ENCODE measurements at places on chromosomes 3 and 15.

DNA sequence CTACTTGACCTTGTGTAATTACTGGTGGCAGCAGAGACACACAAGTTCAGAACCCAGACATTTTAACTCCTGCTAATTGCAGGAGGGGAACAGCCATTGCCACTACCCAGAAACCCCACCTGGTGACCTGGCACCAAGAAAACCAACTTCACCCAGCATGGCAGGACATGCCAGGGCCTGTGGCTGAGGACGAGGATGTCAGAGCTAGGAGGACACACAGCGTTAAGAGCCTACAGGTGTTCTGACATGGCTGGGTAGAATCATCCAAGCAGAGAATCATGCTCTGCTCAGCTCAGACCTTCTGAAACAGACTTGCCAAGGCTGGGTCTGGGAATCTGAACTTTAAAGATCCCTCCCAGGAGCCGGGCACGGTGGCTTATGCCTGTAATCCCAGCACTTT lies 11.7 kb upstream of the SPATA12 start:
- DNase-seq, result no peak

- DNase-seq, result no peak
Observed at GRCh38 chr15:67685008-67685599, 140.2 kb upstream of the SKOR1 start.

DNA sequence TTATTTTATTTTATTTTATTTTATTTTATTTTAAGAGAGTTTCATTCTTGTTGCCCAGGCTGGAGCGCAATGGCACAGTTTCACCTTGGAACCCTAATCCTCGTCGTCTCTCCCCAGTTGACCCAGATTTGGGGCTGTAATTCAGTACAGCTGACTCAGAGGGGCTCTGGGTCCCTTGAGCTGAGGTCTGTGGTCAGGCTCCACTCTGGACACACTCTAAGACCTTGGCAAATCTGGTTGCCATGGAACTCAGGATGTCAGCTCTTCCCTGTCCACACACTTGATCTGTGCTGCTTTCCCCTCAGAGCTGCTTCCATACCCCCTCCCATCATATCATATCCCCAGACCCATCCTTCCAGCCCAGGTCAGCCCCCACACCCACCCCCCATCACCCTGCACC lies 675 bp upstream of the CYP11A1 start:
- no peak for DNase-seq

DNA sequence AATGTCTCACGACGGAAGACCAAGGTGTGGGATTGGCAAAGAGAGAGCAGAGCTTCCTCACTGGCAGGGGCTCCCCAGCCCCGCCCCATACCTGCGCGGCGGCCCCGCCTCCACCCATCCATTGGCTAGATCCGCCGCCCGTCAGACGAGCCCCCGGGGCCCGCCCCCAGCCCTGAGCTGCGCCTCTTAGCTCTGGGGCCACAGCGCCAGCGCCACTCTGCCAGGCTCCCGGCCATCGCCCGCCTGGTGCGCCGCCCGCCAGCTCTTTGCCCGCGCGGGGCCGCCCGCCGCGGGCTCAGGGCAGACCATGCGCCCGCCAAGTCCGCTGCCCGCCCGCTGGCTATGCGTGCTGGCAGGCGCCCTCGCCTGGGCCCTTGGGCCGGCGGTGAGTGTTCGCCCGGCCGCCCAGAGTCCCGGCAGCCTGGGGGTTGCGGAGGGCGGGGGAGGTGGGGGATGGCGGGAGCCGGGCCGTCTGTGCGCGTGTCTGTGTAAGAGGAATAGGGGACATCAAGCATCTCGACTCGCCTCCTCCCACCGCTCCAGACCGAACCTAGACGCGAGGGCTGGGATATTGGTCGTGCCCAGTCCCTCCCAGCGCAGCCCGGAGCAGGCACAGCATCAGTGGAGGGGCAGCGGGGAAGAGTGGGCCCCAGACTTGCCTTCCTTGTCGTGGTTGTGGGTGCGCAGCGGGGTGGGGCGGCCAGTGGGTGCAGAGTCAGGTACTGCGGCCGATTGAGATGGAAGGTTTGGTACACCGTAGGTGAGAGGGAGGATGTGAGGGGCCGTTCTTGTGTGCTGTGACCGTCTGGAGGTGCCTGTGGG lies at the start of gene VIPR1:
Gene VIPR1, plus strand, starts transcription at position 215 of the 822 bp plus-strand sequence. Its CDS starts 93 bp downstream, at position 308.
- peak; percentile 74 for DNase-seq

DNA sequence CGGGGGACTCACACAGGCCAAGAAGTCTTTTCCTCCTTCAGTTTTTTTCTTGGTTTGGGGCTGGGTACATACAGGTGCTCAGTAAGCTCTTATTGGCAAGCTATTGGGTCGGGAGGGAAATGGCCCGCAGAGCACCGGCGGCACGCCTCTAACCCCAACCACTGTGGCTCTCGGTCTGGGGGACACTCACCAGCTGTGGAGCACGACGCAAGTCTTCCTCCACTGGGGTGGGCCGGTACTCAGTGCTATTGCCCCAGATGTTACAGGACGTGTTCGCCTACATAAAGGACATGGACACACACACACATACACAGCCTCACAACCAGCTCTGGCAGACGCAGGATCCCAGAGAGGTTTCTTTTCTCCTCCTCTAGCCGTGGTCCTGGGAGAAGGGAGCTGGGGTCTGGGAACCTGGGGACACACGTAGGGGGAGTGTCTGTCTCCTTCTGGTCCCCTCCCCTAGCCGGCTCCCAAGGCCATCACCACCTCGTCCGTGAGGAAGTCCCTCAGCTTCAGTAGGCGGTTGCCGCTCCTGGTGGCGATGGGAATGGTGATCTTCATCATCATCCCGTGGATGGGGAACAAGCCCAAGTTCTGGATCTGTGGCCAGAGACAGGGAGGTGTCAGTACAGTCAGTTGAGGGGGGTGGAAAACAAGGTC lies 33.4 kb downstream of the FEM1B start:
- DNase-seq, result no peak

DNA sequence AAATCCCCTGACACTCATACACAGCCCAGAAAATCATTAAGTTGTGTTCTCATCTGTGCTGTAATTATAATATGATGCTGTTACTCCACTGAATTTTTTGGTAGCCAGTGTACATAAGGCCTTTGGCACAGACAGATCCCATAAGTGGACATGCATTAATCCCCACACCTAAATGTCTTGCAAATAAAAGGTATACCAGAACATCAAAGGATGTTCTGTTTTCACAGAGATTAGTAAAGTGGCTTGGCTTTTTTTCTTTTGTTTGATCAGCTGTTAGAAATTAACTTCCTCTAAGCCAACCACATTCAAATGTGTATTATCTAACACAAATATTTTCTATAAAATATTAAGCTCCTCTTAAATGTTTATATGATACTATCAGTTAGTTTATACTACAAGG lies 2.7 kb downstream of the SST start:
- no peak for DNase-seq

GRCh38 chr3:6962801-6963200 lies 101.9 kb downstream of the GRM7 start:
- DNase-seq, result no peak

DNA sequence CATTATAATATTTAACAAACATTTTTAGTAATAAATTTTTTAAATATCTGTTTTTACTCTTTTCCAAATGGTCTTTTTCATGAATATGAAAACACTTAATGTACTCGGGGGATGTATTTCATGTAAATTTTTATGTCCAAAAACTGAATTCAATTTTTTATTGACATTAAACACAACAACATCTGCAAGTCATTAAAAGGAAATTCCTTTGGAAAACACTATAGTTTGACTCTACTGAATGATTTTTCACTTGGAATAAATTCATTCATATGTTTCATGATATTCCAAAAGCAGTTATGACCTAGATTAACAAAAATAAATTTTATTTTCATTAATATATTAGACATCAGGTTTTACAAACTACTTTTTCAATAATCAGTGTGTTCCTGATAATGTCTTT lies 239.8 kb upstream of the AGTR1 start:
- no peak for DNase-seq

DNA sequence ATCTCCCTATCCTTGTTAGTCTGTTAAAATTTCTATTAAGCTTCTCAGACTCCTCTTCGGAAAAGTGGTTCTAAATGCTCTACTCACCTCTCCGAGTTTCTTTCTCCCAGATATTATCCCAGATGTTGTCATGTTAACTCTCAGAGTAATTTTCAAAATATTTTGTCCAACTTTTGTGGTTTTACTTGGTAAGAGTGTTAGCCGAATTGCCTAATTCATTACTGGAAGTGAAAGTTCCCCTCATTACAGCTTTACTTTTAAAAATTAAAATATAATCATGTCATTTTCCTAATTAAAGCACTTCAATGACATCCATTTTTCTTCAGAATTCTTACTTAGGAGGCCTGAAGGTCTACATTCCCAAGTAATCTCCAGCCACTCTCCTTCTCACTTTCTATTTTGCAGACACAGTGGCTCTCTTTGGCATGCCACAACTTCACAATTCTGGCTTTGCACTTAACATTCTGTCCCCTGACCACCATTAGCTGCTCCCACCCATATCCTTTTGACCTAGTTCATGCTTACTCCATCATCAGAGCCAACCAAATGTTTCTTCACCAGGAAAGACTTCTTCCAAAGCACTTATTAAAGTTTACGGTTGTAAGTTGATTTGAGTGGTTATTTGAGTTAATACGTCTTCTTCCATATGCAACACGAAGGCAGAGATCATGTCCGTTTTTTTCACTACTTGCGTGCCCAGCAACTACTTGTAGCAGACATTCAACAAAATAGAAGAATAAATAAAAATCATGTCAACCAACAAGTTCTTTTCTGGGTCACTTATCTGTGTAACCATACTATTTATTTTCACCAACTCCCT lies 10.2 kb upstream of the TIPARP start:
- no peak for DNase-seq

DNA sequence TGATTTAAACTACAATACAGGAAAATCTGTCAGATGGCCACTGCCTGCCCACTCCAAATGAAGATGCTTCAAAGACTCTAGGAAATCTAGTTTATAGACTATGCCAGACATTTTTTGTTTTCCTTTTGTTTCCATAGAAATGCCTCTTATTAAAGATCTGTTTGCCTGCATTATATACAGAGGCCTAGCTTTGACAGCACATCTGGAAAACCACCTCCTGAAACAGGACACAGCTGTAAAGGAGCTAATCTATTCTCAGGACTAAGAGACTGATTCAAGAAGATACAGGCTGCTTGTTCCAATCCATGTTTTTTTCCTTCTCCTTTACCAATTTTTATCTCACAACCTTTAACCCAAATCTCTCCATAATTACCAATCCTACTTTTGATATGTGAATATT lies 75.3 kb upstream of the STRIT1 start:
- no peak for DNase-seq

- peak; percentile 76 for DNase-seq
Observed at GRCh38 chr15:39692356-39693327, 90.0 kb downstream of the FSIP1 start.

- no peak for DNase-seq
Observed at GRCh38 chr3:120192159-120192558, 92.9 kb downstream of the GPR156 start.

- DNase-seq, result no peak
Observed at GRCh38 chr3:77795013-77795412, 755.1 kb downstream of the ROBO2 start.

DNA sequence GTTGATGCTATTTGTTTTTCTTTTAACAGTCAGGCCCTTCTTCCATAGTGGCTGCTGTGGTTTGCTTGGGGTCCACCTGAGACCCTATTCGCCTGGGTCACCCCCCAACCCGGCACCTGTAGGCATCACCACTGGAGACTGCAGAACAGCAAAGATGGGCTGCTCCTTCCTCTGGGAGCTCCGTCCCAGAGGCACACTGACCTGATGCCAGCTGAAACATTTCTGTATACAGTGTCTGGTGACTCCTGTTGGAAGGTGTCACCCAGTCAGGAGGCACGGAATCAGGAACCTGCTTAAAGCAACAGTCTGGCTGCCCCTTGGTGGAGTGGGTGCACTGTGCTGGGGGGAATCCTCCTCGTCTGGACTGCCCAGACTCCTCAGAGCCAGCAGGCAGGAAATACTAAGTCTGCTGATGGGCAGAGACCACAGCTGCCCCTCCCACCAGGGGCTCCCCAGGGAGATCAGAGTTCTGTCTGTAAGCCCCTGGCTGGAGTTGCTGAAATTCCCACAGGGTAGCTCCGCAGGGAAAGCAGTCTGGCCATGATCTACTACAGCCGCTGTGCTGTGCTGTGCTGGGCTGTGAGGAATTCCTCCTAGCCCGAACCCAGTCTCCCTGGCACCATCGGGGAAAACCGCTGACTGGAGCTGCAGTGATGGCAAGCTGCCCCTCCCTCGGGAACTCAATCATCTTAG lies 248.2 kb downstream of the TBC1D5 start:
- DNase-seq, result no peak

DNA sequence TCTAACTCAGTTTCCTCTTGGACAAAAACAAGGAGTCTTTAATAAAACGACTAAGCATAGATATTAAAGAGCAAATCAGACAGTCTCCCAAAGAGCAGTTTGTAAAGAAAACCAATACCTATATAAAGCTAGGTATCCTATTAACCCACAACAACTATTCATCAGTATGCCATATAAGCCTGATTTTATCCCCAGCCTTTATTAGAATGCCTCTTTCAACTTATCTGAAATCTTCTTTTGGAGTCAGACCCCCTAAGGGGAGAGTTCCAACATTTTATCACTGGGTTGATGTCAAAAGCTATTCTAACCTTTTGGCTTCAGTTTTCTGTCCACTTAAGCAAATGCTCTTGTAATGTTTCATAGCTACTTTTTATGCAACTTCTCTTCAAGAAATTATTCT lies 17.8 kb downstream of the MAP2K5 start:
- no peak for DNase-seq

- peak; percentile 40 for DNase-seq
Observed at GRCh38 chr3:132253262-132253878, 63.8 kb upstream of the ACP3 start.

- no peak for DNase-seq
Observed at GRCh38 chr3:101859882-101860448, 10.7 kb downstream of the NFKBIZ start.

Data from globus pallidus (tissue), 1 donor.